Effector memory CD8-positive, alpha-beta T cell (primary cell): ENCODE measurements at places on chromosomes 3 and 15.
A peak's percentile ranks its signal among the peaks of the same experiment; 100 is the strongest.

DNA sequence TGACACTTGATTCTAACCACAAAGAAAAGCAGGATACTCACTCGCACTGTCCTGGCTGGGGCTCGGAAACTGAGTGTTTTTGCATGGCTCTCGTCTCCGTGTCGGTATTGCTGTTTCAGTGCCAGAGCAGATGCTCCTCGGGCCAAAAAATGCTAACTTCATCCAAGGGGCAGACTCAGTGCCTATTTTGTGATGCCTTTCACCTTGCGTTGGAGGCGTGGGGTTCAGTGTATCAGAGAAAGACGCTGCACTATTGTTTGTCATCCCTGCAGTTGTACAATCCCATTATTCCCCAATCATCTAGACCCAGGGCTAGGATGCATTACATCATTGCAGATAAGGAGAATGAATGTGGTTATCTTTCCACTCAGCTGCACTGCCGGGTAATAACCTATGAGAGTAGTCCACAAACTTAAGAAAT is 1.4 kb downstream of the CACNA2D3 start:
- DNase-seq, result no peak

DNA sequence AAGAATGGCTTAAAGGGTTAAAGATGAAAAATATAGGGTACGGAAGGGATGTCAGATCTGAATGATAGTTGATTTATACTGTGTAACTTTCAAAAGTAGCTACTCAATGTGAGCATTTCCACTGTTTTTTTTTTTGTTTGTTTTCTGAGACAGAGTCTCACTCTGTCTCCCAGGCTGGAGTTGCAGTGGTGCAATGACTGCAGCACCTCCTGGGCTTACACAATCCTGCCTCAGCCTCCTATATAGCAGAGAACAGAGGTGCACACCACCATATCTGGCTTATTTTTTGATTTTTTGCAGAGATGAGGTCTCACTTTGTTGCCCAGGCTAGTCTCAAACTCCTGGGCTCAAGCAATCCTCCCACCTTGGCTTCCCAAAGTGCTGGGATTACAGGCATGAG is 9.9 kb upstream of the PXK start:
- DNase-seq, result no peak

GRCh38 chr3:58029842-58030584 is 21.8 kb downstream of the FLNB start:
- DNase-seq, result no peak

DNA sequence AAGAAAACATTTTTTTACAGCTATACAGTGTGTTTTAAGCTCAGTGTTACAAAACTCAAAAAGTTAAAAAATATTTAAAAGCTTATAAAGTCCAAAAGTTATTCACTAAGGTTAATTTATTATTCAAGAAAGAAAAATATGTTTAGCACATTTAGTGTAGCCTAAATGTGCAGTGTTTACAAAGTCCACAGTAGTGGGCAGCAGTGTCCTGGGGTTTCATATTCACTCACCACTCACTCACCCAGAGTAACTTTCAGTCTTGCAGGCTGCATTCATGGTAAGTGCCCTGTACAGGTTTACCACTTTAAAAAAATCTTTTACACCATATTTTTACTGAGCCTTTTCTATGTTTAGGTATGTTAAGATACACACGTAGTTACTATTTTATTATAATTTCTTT is 300.2 kb upstream of the TRIM42 start:
- no peak for DNase-seq

GRCh38 chr3:56818156-56818985 is 16.6 kb upstream of the ARHGEF3 start:
- DNase-seq, result no peak

DNA sequence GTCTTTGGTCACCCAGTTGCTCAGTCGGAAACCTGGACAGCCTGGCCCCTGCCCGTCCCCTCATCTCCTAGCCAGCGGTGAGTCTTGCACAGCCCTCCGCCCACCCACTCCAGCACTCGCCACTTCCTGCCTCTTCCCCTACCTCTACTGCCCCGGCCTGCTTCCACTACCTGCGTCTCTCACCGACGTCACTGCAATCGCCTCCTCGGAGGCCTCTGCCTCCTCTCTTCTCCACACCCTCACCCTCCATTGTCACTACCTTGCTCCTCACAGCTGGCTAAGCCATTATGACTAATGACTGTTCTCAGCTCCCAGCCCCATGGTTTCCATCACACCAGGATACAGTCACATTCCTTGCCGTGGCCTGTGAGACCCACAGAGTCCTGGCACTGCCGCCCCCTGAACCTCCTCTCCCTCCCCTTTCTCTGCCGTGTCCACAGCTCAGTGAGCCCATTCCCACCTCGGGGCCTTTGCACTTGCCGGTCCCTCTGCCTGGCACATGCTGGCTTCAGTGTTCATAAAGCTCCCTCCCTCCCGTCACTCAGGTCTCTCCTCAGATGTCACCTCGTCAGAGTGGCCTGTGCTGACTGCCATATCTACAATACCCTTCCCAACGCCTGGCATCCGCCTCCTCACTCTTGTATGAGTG is 104.8 kb downstream of the FBLN2 start:
- no peak for DNase-seq

DNA sequence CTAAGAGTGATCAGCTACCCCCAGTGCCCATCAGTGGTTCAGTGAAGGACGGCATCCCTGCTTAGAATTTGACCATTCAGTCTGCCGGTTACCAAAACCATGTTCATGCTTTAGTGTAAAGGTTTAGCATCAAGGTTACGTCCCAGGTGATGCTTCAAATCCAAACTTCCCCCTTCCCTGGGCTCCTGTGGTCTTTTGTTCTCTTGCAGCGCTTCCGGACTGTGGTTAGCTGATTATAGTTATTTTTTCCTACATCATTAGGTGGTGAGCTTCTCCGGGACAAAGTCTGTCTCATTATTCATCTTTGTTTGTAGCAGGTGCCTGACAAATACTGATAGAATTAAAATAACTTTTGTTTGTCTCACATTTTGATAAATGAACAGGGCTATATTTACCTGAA is 28.3 kb upstream of the MYZAP start:
- DNase-seq, result no peak

DNA sequence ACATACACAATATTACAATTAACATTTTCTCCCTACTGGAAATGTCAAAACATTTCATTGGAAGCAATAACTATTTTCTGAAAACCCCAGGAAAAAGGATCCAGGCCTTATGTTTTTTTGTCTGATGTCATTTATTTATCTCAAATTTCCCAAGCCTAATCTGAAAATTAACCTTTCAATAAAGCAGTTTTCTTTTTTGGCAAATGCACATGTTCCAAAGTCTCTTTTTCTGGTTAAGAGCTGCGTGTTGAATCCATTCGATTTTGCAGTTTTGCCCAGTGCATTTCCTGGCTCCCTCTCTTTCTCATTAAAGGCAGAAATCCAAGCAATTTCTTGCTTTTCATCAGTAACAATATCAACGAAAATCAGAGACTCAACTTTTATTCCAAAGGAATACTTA is 222.3 kb downstream of the NR1D2 start:
- no peak for DNase-seq

GRCh38 chr3:122793568-122794416 is at the start of gene HSPBAP1:
Gene HSPBAP1 (minus strand): TSS chr3:122793831. CDS start chr3:122793680, 151 bp downstream.
- DNase-seq, result peak; percentile 88
